SK-N-DZ (cell line): ENCODE measurements at places on chromosomes 4 and X.

GRCh38 chrX:19334945-19335626 lies 8.6 kb upstream of the PDHA1 start:
- DNase-seq, result peak; percentile 1

- no peak for DNase-seq
Observed at GRCh38 chrX:24200133-24200532, 50.6 kb downstream of the ZFX start.

DNA sequence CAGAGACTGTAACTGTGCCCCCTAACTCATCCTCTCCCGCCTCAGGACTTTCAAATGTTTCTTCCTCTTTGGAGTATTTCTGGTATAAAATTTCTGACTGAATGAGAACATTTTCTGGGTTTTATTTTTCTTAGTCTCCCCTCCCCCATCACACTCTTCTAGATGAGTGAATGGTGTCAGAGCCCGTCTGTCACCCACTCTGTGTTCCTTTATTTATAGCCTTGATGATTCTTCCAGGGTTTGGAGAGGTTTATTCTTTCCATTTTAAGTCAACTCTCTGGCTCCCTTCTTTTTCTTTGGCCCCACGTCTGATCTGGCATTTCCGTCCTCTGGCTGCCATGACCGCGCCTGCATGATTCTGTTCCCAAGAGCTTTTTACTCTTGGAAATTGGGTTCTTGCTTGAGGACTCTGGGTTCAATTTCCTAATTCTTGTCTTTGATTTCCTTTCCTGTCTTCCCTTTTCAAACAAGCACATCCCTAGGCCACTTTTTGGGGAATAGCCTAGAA lies 128.8 kb downstream of the NSUN7 start:
- no peak for DNase-seq

DNA sequence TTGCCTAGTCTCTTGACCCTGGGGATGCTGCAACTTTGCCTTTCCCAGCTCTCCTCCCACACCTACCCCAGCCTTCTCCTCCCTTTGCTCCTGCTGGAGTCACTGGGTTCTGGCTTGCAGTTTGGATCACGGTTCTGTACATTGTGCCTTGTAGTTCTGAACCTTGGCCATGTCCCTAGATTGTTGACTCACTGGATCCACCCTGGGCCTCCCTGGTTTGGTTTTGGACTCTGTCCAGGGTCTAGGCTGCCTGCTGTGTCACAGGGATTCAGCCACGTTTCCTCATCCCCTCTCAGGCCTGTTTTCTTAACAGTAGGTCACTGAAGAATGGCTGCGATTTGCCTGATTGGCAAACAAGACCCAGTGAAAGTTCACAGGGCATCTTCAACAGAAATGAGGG lies 11.5 kb upstream of the GABRE start:
- no peak for DNase-seq

GRCh38 chr4:108531461-108531860 lies 88.9 kb upstream of the RPL34 start:
- DNase-seq, result no peak

- DNase-seq, result no peak
Observed at GRCh38 chrX:47745416-47745815, 86.4 kb upstream of the UXT start.

GRCh38 chrX:13270360-13270759 lies 49.5 kb downstream of the ATXN3L start:
- no peak for DNase-seq

DNA sequence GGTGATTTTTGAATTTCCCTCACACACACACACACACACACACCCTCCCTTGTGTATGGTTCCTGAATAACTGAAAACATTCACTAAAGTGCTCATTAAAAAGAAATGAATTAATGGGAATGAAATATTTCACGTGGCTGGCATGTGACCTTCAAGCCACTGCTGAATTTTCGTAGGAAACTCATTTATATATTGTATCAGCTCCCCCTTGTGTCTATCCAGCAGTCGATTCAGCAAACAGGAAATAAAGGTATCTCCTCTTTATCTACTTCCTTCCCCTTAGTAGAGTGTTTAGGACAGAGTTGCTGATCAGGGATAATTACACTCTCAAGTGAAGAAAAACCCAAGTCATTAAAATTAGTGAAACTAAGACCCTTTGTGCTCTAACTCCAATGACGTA lies 912.6 kb upstream of the LCORL start:
- peak; percentile 3 for DNase-seq

- DNase-seq, result no peak
Observed at GRCh38 chr4:40192114-40193015, 4.5 kb upstream of the RHOH start.
